Activated CD4-positive, alpha-beta T cell treated with anti-CD3 and anti-CD28 coated beads, Interleukin-2, amount 50 U/mL, for 16 hours (primary cell): ENCODE measurements at places on chromosomes 2 and 18.
A peak's percentile ranks its signal among the peaks of the same experiment; 100 is the strongest.

GRCh38 chr2:46825939-46826568 lies 89.6 kb downstream of the MCFD2 start:
- DNase-seq: no peak

DNA sequence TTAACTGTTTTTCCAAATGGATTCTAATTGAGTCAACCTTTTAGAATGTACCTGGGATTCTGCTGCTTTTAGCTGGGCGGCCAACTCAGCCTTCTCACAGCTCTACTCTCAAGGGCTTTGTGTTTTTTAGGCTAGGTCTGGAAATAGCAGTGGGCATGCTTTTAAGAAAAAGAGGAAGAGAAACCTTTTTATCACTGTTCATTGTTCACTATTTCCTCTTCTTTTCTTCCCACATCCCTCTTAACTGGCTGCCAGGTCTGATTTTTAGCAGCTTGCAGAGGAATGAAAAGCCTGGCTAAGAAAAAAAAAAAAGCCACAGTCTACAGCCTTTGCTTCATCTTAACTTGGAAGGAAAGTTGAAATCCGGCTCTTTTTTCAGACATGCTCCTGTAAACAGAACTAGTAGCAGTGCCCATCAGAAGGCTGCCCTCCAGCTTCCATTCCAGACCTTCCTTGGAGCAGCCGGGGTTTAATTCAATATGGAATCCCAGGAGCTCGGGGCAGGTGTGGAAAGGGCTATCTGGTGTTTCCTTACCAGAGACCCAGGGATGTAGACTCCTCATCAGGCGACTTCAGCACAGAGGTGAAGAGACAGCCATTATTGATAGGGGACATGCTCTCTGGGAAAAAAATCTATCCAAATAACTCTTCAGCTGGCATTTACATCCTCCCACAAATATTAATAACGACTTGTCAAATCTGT lies 230.7 kb downstream of the MYO3B start:
- no peak for DNase-seq

DNA sequence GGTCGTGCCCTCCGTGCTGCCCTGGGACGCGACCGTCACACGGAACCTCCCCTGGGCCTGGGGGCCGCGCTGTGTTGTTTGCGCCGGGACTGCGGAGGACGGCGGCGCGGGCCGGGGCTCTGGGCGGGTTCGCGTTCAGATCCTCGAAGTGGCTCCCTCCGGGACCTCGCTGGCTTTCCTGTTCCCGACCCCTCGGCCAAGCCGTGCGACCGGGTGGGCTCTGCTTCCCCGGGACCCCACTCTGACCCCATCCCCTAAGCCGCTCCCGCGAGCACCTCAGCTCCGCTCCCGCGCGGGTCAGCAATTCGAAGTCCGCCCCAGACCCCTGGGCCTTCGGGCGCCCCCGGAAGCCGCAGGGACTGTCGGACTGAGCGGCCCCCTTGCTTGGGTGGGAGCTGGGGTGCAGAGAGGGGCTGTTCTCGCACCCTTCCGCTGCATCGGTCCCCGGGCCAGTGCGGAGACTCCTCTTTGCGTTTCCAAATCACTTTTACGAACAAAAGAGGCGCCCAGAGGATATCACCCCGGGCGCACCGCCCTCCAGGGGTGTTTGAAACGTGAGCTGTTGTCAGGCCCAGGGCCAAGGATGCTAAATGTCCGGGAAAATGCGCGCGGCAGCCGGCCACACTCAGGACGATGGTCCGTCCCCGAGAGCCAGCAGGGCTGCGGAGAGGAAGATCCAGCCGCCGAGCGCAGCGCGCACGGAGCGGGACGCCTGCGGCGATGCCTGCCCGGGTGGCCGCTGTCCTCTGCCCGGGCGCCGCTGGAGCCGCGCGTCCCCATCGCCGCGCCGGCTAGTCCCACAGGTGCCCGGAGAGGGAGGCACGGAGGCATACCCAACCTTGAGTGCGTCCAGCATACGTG lies 73.5 kb downstream of the ZCCHC2 start:
- DNase-seq: no peak

- DNase-seq: no peak
Measured at GRCh38 chr2:156680266-156680665, 244.1 kb downstream of the GPD2 start.

GRCh38 chr2:186069676-186070075 lies 331.1 kb downstream of the FSIP2 start:
- no peak for DNase-seq

DNA sequence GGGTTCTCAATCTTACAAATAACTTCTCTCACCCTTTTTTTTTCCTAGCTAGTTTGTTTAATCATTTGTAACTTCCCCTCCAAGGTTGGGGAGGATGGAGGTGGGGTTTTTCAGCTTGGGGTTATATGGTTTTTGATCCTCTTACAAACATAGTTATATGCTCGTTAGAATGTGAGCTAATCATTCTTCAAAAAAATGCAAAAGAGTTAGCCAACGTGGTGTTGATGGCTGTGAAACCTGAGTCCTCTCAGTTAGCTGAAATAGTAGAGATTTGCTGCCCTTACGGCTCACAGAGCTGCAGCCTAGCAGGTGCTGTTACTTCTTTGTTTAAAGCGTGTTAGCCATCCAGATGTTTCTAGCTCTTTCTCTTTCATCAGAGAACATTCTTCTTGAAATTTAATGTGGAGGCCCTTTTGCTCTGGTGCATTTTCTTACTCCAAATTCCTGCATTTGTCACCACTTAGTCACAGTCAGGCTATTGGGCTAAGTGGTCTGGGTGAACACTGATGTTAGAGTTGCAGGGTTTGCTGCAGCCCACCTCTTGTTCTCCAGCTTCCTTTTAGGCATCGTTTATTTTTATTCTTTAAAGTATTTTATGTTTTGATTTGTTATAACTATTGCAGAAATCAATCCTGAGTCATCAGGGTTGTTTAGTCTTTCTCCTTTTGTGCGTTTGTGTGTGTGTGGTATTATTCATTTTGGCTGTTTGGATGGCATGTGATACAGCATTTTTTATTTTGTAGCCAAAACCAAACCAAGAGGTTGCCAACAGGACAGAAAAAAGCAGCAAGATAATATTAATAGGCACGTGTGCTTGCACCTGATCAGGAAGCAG lies 41.1 kb downstream of the LIMS1 start:
- DNase-seq: no peak

GRCh38 chr2:148622366-148622765 lies 22.2 kb upstream of the EPC2 start:
- no peak for DNase-seq

GRCh38 chr2:75311993-75312392 lies 112.7 kb upstream of the TACR1 start:
- no peak for DNase-seq

DNA sequence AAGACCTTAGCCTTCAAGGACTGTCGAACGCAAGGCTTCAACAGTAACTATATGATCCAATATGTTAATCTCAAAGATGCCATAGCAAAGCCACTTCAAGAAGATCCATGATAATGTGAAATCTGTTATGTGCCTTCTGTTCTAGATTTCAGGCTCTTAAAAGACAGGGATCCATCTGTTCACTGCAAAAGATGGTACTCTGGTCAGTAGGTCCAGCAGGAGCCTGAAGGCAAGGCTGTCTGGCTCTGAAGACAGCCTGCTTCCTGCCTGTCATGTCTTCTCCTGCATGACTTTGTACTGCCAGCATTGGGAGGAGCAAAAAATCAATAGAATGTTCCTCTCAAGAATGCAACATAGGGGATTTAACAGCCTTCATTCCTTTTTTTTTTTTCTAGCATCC lies 270.8 kb upstream of the PARD3B start:
- DNase-seq: no peak

DNA sequence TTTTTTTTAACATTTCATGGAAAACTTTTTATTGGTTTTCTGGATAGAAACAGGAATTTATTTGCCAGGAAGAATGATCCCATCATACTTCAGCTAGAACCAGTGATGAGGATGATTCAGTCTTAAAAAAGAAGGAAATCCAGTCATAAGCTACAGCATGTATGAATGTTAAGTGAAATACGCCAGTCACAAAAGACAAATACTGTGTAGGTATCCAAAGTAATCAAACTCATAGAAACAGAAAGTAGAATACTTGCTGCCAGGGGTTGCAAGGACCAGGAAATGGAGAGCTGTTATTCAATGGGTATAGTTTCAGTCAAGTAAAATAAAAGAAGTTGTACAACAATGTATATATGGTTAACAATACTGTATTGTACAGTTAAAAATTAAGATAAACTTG lies 21.3 kb downstream of the PSME4 start:
- no peak for DNase-seq

- DNase-seq: no peak
Measured at GRCh38 chr2:94602466-94602865, 268.8 kb upstream of the TEKT4 start.

DNA sequence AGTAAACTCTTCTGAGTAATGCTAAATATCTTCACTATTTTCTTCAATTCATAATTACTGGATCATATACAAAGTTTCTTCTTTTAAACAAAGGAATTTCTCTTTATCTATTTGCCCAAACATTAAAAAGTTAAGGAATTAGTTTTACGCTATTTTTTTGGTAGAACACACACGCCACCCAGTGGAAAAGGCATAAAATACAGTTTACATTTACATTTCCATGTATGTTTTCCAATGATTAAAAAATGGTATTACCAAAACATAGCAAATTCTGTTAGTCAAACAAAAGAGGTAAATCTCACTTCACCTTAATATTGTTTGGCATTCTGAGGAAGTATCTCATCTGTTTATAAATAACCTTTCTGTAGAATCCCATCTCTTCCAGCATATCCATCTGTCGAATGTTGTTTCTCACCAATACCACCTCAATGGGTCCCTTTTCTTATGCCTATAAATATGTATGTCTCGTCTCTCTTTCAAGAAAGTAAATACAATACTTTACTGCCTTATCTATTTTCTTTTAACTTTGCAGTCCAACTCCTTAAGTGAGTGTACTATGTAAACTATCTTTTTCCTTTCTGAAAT lies 7.2 kb downstream of the BOLL start:
- peak; percentile 26 for DNase-seq

DNA sequence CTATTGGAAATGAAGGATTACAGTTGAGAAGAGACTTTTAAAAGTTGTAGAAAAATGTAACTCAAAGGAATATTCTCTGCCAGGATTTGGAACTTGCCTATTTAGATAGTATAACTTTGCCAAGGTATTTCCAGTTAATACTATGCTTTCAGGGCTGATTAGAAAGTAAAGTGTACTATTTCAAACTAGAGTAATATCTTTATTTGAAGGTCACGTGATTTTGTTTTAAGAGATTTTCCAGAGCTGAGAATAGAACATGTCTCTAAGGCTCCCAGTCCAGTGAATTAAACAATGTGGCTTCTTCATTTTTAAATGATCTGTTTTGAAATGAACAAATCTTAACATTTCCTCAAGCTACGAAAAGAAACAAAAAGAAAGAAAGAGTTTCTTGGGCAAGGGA lies 53.9 kb downstream of the CCDC148 start:
- no peak for DNase-seq

DNA sequence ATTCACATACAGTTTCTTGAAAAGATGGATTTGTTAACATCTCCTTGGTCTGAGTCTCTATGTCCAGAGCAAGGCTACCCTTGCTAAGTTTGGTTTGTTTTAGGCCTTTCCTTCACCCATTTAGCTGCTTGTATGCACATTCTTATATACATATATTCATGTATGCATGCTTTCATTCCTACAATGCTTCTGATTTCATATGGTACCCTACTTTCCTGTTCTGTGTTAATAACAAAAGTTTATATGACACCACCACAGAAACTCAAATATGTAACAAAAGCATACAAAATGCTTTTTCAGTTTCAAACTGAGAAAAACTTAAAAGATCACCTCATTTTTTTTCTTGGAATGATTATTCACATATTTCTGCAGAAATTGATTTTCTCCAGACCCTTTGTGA lies 39.4 kb downstream of the OSGEPL1 start:
- peak; percentile 50 for DNase-seq

GRCh38 chr18:62505669-62506494 lies 16.9 kb upstream of the ZCCHC2 start:
- DNase-seq: peak; percentile 66

GRCh38 chr2:62238236-62238635 lies 42.3 kb downstream of the B3GNT2 start:
- DNase-seq: no peak

DNA sequence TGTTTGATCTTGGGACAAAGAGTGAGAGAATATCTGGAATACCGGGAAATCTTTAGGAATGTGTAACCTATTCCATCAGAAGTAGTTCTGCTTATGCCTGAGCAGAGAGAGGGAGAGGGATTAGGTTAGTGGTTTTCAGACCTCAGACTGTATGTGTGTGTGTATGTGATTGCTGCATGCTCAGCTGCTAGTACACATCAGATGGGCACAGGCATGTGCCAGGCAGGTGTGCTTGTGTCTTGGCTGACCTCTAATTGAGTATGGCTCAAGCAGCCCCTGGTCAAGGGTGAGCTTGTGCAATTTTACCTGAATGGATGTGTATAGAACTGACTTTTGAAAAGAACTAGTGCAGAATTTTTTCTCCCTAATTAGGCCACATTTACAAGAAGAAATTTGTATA lies 91.2 kb downstream of the INSIG2 start:
- DNase-seq: no peak

- DNase-seq: no peak
Measured at GRCh38 chr2:128692895-128693742, 374.5 kb upstream of the HS6ST1 start.

DNA sequence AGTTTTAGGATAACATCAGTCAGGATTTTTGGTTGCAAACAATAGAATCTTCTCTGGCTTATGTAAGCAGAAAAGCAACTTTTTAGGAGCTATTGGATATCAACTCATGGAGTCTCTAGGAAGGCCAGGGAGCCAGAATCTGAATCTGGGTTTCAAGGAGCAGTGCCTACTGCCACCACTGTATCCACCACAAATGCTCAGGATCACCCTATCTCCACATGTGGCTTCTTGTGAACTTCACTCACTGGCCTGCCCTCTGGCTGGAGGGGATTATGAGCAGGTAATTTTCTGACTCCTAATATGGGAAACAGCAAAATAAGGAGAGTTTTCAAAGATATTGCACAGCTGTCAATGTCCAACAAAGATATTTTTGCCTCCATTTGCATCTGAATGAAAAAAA lies 142.9 kb downstream of the PKP4 start:
- DNase-seq: no peak

DNA sequence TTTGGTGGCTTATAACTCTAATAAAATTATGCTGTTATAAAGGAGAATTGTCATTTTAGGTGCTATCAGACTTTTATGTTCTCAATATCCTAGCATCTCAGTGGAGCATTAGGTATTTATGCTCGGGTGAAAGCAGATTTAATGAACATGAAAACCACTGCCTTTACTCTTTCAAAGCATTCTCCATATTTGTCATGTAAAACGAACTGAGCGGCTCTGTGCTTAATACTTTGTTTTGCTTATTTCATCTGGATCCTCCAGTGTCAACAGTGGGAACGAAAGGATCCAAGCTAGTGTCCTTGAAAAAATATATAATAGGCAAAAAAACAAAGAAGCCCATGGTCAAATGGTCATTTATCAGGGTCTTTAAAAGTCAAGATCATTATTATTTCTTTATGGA lies 53.5 kb downstream of the THSD7B start:
- no peak for DNase-seq

- no peak for DNase-seq
Measured at GRCh38 chr18:33440060-33441043, at the start of gene CCDC178. Gene CCDC178, minus strand, starts transcription at chr18:33440721. Its CDS starts 28,633 bp downstream, at chr18:33412088.
